GM04503 (cell line): ENCODE measurements at places on chromosomes 13 and 19.

DNA sequence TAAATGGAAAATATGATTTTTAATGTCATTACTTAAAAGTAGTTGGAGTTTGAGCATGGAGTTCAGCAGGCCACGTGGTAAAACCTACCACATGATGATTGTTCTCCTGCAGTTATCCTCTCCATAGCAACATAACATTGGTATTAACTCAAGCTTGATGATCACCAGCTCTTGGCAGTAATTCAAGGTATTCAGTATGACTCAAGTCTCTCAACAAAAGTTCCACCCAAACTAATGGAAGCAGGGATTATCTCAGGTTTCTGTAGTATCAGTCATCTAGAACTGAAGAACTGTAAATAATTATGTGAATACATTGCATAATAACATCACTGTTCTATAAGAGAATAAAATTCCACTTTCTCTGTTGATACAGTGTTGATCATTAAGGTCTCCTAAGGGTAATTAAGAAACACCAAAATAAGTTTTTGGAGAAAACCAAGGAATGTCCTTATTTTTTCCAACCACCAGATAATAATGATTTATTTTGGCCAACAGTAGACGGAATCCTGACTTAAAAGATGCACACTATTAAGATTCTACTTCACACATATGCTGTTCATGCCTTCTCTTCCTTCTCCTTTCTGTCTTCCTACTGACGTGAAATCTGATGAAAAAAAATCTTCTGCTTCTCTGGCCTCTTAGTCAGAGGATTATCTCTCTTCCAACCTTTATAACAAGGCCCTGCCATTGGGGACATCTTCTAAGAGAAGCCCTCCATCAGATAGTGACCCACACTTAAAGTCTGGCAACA lies 1092.3 kb downstream of the EFNB2 start:
- peak; percentile 96 for DNase-seq

- DNase-seq = no peak
Measured at GRCh38 chr13:114110091-114110829, 22.2 kb downstream of the RASA3 start.

DNA sequence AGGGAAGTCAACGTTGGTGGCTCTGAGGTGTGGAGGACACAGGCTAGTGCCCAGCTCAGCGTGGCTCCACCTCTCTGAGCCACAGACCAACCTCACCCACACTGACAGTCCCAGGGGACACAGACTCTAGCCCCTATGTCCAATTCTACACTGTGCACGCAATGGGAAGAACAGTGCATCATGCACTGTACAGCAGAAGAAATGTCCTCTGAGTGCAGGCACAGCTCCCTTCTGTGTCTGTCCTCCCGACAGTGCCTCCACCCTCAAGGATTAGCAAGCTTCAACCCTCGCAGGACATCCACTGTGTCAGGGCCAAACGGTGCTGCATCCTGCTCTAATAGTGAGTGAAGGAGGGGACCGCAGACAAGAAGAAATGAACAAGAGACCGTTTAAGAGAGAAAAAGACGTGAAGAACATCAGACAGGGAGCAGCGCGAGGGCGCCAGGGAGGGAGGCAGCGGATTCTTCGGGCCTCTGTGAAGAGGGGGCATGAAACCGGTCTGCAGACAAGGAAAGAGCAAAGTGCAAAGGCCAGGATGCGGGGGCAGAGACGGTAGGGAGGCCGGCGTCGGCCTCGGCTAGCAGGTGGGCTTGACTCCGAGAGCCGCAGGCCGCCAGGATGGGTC lies 681 bp downstream of the ZNF837 start:
- DNase-seq = no peak

GRCh38 chr19:16077984-16078758 lies 1.9 kb downstream of the TPM4 start:
- no peak for DNase-seq

DNA sequence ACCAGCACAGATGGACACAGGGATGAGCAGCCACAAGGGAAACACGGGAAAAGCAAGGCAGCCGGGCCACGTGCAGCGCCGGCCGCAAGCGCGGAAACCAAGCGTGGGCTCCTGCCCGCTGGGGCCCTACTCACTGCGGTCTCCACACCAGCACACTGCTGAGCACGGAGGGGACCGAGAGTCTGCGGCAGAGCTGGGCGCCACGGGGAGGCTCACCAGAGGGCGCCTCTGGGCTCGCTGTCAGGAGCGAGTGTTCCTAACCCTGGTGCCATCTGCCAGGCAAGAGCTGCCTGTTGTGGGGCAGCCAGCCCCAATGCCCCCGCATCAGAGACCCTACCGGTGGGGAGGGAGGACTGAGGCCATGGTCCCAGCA lies 26.5 kb downstream of the MPND start:
- DNase-seq = no peak

DNA sequence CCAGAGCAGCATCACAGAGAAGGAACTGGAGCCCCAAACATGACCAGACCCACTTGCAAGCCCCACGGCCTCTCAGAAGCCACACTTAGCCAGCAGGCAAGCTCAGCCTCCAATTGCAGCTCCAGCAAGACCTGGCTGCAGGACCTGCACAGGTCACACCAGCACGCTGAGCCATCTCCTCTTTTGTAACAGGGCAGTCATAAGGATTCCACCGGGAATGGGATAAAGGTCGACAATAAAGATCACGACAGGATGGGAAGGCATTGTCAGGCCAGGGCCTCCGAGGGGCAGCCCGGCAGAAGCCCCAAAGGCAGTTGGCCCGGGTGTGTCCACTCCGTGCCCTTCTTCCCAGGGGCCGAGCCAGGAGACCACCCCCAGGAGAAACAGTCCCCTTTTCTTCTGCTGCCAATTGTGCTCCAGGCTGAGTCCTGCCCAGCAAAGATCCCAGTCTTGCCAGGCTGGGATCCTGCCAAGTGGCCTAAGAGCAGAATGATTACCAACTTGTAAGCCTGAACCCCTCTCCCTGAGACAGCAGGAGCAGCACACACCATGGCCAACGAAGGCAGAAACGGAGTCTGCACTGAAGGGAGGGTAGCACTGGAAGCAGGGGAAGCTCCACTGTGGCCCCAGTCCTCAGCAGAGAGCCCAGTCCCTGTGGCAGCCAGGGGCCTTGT lies 12.5 kb downstream of the PEPD start:
- no peak for DNase-seq
